ENCODE measurements at places on chromosomes 5 and 9. TPM values are rescaled to one million over a fixed set of nuclear protein-coding genes. Genes with fewer than 3 reads are reported as not detected.

Gene PRLR
- 16.6 TPM for total RNA-seq

Gene TUSC1
- 5.2 TPM for total RNA-seq

Gene CD14
- total RNA-seq: 23.9 TPM

Gene LCN9
- not detected for total RNA-seq

Gene MAP1B
- 4.3 TPM for total RNA-seq

Gene NMUR2
- total RNA-seq: not detected

Gene PHF2
- total RNA-seq: 13.2 TPM

Gene ATP6V0E1
- total RNA-seq: 73.2 TPM

Gene C5orf63
- total RNA-seq: 1.6 TPM

Gene IRX1
- total RNA-seq: 0.24 TPM

Gene TJP2
- 70.3 TPM for total RNA-seq

DNA sequence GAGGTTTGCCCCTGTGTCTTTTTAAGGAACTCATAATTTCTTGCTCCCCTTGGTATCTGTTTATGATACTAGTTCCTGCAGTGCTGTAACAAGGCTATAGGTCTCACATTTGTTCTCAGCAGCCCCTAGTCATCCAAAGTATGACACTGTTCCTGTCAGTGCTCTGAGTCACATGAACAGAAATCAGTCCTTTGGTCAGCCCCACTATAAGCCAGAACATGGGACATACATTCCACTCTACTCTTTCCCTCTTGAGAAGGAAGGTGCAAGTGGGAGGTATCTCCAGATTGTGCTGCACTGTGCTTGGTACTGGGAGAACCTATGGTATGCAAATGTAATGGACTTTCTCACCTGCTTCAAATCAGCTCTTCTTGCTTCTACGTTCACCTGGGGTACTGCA, 87.0 kb downstream of the IARS1 start:
- DNase-seq: no peak

- peak; percentile 44 for DNase-seq
These were observed 2.1 kb downstream of the MXD3 start for GRCh38 chr5:177309351-177310191.

DNA sequence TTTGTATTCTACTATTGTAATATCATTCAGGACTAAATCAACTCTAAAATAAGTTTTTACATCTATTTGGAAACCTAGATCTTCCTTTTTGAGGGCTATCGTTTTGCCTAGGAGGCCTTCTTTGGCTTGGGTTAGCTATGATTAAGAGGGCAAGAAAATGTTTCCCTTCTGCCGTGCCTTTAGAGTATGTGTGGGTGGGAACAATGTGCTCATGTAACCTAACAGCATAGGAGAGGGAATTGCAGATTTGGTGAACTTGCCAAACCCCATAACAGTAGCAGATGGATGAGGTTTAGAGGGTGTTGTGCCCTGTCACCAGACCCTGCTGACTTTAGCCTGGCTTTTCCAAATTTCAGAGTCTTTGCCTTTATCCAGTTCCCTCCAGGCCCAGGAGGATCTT, 339.0 kb downstream of the ADGRV1 start:
- DNase-seq: no peak

GRCh38 chr5:35274839-35275509, 44.7 kb upstream of the PRLR start:
- no peak for DNase-seq

GRCh38 chr5:1432296-1432695, 12.9 kb downstream of the SLC6A3 start:
- DNase-seq: no peak

GRCh38 chr9:79693750-79694149, 122.0 kb downstream of the TLE4 start:
- DNase-seq: no peak

GRCh38 chr5:121962347-121962670, 534 bp downstream of the SRFBP1 start:
- no peak for DNase-seq

DNA sequence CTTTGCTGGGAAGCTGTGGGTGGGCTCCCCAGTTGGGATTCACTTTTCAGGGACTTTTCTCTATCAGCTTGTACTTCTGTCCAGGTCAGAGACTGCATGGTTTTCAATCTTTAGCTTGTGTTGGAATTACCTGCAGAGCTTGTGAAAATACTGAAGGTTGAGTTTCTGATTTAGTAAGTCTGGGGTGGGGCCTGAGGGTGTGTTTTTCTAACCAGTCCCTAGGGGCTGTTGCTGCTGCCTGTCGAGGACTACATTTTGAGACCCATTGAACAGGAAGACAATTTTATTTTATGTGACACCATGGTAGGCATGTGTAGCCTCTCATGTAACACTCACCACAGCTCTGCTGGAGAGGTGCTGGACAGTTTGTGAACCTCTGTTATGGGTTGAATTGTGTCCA, 14.7 kb upstream of the MLANA start:
- DNase-seq: no peak

- no peak for DNase-seq
These were observed 378.0 kb downstream of the MLLT3 start for GRCh38 chr9:20244271-20244670.

- no peak for DNase-seq
These were observed 6.8 kb downstream of the RASEF start for GRCh38 chr9:83056174-83056573.

- no peak for DNase-seq
These were observed 14.2 kb downstream of the GLIPR2 start for GRCh38 chr9:36150574-36151315.

- no peak for DNase-seq
These were observed 634.2 kb downstream of the BNC2 start for GRCh38 chr9:16236311-16236710.

GRCh38 chr9:108978205-108978604, 35.1 kb downstream of the CTNNAL1 start:
- no peak for DNase-seq

DNA sequence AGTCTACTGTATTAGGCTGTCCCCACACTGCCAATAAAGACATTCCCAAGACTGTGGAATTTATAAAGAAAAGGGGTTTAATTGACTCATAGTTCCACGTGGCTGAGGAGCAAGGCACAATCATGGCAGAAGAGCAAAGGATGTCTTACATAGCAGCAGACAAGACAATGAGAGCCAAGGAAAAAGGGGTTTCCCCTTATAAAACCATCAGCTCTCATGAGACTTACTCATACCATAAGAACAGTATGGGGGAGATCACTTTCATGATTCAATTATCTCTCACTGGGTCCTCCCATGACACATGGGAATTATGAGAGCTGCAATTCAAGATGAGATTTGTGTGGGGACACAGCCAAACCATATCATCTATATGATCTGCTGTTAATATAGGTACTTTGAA, 14.8 kb upstream of the FSTL4 start:
- no peak for DNase-seq

DNA sequence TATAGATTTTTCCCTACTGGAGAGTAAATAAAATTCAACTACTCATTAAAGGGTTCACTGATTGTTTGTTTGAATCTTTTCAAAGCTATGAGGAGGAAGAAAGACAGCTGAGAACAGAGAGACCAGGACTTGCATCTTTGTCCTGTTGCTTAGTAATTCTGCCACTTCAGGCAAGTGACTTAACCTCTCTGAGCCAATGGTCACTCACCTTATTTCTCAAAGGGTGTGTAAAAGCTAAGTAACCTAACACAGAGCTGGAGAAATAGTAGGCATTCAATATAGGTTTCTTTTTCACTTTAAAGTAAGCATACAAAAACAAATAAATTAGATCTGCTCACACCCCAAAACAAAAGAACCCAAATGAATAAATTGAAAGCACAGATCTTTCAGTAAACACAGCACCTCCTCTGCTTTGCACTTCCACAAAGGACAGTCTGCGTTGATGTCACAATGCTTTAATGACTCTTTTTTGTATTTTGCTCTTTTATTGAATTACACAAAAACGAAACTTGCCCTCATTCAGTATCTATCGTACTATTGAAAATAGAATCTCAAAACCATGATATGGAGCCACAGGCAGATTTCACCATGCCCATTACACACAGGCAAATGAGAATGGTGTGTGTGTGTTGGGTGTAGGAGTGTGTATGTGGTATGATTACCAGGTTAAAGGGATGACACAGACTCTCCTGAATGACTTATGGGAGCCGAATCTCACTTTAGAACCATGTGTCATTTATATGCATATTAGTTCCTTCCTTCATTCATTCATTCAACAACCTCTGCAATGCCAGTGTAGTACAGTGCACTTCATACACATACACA, 166.0 kb downstream of the EBF1 start:
- no peak for DNase-seq

DNA sequence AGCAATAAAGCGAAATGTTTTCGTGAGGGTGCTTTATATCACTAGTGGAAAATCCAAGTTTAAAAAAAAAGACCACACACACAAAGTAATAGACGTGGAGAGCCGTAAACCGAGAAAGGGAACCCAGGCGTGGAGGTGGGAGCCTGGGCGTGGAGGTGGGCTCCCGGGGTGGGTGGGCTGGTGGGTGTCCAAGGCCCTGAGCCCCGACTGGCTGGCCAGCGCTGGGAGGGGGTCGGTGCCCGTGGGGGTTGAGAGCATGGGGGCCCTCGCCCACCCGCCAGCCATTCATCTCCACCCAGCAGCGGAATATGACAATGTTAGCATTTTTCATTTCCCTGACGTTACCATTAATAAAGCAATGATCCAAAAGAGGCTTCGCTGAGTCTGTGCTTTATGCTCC, 135.0 kb downstream of the MVB12B start:
- no peak for DNase-seq

GRCh38 chr5:31806561-31806960, 167.6 kb downstream of the PDZD2 start:
- DNase-seq: no peak

DNA sequence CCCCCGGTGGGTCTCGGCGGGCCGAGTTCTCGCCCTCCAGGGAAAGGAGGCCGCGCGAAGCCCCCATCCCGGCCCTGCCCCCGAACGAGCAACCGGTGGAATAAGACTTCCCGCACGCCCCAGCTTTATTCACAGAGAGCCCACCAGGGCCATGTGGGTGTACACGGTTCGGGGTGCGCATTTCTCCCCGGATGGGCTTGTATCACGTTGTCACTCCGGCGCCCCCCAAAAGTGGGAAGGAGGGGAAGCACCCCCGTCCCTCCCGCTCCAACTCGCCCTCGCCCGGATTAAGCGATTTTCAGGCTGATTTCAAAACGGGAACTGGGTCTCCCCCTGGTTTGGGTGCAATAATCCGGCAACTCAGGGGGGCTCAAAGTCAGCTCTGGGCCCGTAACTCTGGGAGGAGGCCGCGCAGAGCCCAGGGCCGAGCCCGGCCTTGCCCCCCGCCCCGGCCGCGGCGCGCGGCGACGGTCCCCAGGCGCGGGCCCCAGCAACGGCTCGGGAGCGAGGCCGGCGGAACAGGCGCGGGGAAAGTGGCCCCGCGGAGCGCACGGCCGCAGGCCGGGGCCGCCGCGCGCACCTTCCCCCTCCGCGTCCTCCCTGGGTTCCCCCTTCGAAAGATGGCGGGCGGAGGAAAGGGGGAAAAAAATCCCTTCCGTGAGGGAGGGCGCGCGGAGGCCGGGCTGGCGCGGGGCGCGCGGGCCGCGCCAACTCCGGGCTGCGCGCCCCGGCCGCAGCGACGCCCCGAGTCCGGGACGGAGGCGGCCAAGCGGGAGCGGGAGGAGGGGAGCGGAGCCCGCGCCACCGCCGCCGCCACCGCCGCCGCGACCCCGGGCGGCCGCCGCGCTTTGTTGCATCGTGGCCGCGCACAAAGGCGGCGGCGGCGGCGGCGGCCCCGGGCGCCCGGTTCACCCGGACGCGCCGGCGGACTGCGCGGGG, 644 bp downstream of the BRD3 start:
- DNase-seq: peak; percentile 72

- DNase-seq: no peak
These were observed 46.6 kb downstream of the ATG10 start for GRCh38 chr5:82018462-82018861.

DNA sequence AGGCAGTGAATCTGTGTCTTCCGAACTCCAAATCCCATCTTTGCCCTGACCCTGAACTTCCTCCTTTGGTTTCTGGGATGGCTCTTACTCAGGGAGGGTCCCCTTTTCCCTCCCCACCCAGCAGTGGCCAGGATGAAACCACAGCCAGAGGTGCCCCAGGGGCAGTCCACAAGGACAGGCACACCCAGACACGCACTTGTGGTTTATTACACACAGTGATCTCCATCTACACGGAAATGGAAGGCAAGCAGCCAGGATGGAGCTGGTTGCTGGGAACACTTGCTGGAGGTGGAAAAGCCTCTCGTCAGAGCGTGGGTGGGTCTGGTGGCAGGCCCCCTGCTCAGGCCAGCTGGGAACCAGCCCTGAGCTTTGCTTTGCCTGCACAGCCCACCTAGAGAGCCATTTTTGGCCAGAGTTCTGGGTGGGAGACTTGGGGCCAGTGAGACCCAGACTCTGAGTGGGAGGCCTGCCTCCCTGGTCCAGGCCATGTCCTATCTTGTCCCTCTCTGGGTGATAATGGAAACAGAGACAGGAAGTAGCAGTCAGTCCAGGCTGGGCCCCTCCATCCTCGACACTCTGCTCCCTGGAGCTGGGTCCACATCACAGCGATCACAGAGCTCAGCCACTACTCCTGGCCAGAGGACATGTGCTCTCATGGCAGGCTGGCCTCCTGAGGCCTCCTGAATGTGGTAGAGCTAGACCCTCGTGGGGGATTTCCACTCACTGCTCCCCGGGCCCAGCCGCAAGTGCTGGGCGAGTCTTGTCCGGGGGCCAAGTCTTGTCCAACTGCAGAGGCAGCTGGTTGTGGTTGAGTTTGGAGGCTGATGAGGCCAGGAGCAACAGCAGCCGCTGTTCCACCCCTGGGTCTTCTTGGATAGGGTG, 5.1 kb upstream of the PHYKPL start:
- DNase-seq: no peak

- no peak for DNase-seq
These were observed 86.1 kb downstream of the EDIL3 start for GRCh38 chr5:84298628-84299027.

DNA sequence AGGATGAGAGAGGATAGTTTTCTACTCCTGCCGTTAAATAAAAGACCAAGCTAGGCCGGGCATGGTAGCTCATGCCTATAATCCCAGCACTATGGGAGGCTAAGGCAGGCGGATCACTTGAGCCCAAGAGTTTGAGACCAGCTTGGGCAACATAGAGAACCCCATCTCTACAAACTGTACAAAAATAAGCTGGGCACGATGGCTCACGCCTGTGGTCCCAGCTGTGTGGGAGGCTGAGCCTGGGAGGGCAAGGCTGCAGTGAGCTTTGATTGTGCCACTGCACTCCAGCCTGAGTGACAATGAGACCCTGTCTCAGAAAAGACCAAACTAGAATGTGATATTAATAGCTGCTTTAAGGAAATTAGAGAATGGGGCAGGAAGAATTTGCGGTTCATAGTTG, 158.4 kb downstream of the NIPBL start:
- no peak for DNase-seq

- DNase-seq: no peak
These were observed 145.9 kb upstream of the ZNF608 start for GRCh38 chr5:124892185-124892848.

GRCh38 chr5:140842798-140843733, 2.1 kb downstream of the PCDHA8 start:
- no peak for DNase-seq

- DNase-seq: no peak
These were observed 157.3 kb upstream of the GRAMD2B start for GRCh38 chr5:126265917-126266316.

DNA sequence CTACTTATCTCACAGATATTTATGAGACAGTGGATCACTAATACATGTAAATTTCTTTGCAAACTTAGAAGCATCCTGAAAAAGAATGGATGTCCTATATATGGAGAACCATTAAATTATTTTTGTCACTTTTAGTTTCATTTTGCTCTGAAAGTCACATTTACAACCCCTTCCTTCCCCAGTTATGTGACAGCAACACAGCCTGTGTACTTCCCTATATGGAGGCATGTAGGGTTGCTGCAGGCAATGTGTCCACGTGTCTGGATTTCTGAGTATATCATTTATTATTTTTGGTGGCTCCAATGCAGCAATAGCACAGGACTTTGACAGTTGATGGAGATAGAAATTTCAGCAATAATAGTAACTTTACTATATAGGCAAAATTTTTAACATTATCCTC, 156.4 kb downstream of the ST8SIA4 start:
- no peak for DNase-seq

Data from pancreas (tissue), 10 donors.